NCI-H2227 treated with DMSO at 0.1 percent for 48 hours (cell line): ENCODE measurements at places on chromosomes 3 and 15.
A peak's percentile ranks its signal among the peaks of the same experiment; 100 is the strongest.

- no peak for DNase-seq
Observed at GRCh38 chr3:125052624-125053303, 3.0 kb downstream of the HEG1 start.

GRCh38 chr3:150867434-150867833 lies 37.8 kb downstream of the MINDY4B start:
- no peak for DNase-seq

DNA sequence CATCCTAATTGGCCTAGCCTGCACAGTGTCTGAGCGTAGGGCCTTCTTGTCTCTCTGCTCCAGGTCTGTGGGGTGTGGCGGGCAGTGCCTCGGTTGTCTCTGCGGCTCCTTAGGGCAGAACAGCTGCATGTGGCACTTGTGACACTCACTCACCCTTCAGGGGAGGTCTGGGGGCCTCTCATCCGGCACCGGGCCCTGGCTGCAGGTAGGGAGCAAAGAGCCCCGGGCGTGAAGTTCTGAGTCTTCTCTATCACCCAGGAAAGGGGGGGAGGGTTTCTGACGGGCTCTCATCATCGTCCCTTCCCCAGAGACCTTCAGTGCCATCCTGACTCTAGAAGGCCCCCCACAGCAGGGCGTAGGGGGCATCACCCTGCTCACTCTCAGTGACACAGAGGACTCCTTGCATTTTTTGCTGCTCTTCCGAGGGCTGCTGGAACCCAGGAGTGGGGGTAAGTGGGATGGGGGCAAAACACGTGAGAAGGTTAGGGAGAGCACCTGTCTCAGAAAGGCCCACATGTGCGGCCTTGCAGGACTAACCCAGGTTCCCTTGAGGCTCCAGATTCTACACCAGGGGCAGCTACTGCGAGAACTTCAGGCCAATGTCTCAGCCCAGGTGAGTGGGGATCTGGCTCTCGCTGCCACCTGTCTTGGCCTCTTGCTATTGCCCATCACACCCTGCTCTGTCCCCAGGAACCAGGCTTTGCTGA lies 2.6 kb downstream of the CHRD start:
- no peak for DNase-seq

- no peak for DNase-seq
Observed at GRCh38 chr3:194040516-194041273, 95.3 kb upstream of the HES1 start.

DNA sequence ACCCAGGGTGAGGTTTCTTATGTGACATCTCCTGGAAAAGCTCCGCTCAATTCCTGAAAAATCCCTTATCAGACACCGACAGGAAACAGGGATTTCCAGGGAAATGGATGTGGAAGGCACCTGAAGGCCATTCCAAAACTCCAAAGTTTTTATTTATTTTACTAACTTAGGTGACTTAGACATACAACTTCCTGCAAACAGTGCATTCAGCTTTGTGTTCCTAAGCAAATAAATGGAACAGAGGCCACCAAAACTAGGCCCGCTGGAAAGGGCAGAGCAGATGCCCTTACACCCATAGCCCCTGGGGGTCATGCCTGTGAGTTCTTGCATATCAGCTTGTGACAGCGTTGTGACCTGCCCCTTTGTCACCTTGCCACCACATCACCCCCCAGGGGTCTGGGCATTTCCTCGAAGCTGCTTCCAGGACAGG lies 239.4 kb downstream of the XXYLT1 start:
- DNase-seq = no peak

DNA sequence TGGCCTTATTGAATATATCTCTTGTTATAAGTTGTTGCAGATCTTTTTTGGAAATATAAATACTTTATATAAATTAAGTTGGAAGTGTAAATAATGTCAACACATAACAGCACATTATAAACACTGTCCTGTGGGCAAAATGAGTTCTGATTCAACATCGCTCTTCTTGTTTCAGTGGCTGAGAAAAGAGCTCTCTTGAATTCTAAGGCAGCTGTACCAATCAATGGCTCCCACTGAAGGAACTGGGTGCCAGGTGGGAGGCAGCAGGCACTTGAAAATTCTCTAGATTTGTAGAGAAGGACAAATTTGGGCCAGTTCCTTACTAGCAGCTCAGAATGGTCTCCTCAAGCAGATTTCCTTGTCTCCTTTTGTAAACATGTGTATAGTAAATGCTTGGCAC lies 45.6 kb downstream of the CHST2 start:
- no peak for DNase-seq

- DNase-seq = no peak
Observed at GRCh38 chr3:153169793-153170383, 7.9 kb downstream of the RAP2B start.

- DNase-seq = peak; percentile 4
Observed at GRCh38 chr3:64104006-64104405, 80.7 kb upstream of the PSMD6 start.

- DNase-seq = no peak
Observed at GRCh38 chr15:84697236-84697990, 18.5 kb downstream of the SEC11A start.

DNA sequence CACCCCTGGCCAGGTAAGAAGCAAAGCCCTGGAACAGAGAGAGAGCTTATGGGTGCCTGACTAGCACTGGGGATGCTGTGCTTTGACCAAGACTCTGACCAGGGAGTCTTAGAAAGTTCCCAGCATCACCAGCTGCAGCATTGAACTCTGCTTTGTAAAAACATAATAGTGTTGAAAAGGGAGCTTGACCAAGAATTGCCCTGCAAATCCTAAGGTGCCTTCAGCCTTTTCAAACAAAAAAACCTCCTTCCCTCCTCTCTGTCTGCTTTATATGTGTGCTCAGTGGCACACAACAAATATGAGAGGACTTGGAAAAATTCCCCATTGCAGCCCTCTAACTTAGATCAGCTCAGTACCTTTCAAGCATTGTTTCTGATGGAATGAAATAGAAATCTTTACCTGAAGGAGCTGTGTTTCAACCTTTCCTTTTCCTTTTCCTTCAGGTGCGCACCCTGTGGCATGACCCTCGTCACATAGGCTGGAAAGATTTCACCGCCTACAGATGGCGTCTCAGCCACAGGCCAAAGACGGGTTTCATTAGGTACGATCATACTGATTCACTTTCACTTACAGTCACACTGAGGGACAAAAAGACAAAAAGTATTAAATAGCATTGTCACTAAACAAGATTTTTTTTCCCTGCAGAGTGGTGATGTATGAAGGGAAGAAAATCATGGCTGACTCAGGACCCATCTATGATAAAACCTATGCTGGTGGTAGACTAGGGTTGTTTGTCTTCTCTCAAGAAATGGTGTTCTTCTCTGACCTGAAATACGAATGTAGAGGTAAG lies 13.0 kb downstream of the THBS1 start:
- DNase-seq = no peak

GRCh38 chr15:39756806-39757522 lies 25.7 kb downstream of the FSIP1 start:
- DNase-seq = peak; percentile 32

DNA sequence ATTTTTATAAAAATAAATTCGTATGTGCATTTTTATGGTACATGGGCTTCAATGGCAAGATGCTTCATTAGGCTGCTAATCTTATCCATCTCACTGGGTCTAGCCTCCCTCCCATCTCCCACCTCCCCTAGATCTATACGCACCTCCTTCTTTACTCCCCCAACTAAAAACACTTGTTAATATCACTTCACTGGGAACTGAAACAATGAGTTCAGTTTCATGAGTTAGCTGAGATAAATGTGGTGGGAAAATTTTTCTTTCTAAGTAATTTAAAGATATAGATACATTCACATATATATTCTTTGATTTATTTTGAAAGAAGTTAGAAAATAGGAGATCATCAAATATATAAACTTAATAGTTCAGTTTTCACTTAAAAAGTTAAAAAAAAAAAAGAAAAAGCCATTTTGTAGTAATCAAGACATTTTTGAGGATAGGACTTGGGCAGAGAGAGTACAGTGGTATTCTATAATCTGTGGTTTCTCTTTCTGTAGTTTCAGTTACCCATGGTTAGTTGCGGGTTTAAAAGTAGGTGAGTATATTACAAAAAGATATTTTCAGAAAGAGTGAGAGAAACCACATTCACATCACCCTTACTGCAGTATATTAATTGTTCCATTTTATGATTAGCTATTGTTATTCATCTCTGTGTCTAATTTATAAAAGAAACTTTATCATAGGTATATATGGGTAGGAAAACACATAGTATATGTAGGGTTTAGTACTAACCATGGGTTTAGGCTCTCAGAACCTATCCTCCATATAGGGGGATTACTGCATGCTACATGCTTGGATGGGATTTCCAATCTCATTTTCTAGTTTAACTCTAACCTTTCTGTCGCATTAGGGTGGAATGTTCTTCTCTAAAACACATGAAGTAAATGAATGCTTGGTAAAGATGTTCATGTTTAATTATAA lies 316.0 kb upstream of the CBLB start:
- DNase-seq = no peak

DNA sequence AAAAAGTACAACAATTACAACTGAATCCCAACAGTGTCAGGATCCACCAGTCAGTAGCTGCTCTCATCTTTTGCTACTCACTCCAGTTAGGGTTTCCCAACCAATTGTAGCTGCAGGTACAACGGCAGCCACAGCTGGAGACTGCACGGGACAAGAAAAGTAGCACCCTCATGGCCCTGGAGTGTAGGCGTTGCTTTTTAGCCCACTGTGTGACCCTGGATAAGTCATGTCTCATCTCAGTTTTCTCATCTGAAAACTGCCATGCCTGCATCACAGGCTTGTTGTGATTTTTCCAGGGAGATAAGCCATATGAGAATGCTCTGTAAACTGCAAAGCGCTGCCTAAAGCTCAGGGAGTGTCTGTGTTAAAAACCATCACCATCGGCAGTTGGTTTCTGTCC lies 535.6 kb upstream of the IL12A start:
- no peak for DNase-seq

DNA sequence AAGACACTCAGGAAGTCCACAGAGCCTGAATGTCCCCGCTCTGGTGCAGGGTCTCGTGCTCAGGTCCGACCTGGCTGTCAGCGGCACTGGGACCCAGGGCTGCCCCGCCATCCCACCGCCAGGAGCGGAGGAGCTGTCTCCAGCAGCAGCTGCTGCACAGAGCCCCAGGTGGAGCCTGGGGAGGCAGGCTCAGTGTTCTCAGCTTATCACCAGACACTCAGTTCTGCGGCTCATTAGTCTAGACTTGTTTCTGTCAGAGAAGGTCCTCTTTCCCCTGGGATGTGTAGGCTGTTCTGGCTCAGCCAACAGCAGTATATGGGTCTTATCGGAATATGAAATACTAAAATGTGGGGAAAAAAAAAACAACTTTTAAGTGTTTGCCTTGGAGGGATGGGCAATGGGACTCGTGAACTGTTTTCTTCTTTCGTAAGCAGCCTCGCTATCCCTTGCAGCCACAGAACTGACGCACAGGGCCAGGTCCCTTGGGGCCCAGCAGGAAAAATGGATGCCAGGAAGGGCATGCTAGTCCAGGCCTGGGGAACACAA lies 75.9 kb downstream of the KLF13 start:
- no peak for DNase-seq

DNA sequence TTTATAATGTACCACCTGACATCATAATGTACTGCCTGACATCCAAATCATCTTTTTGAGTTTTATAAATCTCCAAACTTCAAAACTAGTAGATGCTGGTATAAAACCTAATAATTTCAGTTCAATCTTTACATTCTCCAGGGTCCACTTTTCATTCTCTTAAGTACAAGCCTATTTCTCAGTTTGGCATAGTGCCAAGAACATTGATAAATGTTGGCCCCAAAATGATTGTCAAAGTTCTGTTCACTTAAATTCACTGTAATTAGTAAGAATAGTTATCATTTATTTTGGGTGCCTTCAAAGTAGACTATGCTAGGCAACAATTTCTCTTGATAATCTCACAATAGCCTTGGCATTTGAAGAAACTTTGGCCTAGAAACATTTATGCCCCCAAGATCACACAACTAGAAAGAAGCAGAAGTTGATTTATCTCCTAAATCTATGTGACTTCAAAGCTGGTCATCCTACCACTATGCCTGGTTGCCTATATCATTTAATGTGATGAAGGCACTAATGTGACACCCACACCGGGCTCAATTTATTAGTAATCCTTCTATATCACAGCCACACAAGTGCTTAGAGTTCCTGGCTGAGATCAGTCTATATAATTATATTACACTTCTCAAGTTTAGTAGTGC lies 101.7 kb downstream of the ZNF609 start:
- DNase-seq = no peak

DNA sequence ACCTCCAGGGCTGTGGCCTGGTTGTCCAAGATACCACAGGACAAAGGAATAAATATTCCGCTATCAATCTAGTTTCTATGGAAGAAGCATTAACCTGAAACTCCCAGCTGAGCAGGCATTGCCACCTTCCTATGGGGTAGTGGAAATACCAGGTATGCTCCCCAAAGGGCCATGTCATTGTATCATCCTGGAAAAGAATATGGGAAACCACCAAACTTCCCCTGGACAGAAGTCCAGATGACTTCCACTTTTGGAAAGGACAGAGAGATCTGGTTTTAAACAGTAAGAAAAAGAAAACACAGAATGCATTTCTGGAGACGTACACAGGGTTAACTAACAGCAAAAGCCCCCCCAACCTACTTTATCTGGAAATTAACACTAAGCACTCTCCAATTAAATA lies 100.2 kb downstream of the RFTN1 start:
- no peak for DNase-seq

GRCh38 chr3:23991683-23992628 lies 46.9 kb downstream of the NR1D2 start:
- DNase-seq = peak; percentile 78

GRCh38 chr3:7292362-7292761 lies 431.4 kb downstream of the GRM7 start:
- DNase-seq = no peak

DNA sequence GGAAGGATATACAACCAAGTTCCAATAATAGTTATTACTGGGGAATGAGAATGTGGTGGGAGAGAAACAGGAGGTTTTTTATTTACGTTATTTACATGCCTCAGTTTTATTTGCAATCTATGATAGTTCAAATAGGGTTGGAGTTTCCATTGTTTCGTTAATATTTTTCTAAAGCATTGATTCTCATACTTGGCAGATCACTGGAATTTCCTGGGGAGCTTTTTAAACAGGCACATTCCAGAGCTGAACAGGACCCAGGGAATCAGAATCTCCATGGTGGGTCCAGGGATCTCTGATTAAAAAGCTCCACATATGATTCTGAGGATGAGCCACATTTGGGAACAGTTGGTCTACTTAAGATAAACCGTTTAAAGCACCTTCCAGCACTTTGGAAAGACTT lies 123.9 kb downstream of the IL20RB start:
- no peak for DNase-seq

DNA sequence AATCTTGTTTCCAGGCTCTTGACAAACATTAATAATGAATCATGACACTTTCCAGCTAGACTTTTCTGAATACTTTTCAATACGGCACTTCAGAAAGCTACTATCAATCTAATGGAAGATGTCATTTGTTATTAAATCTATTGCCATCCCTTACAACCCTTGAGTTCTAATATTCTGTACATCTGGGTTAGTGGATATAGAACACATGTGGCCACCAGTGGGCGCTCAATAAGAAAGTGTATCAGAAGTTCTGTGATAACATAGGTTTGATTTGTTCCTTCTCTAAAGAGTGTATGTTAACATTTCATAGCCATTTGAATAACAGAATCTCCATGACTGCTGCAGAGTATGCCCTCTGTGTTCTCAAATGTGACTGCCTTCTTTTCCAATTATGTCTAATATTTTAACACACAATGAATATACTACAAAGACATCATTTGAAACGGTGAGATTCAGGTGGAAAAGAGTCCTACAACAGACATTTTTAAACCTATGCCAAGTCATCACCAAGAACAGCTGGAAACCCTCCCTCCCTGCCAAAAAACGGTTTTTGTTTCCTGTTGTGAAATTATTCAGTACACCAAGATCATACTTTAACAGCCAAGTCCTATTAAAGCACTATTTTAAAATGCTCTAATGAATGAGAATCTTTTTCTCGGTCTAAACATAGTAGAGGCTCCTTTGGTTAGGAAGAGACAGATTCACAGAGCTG lies 22.2 kb downstream of the ALDH1A2 start:
- no peak for DNase-seq
